ENCODE measurements at places on chromosomes 12 and 14.
A peak's percentile ranks its signal among the peaks of the same experiment; 100 is the strongest.

DNA sequence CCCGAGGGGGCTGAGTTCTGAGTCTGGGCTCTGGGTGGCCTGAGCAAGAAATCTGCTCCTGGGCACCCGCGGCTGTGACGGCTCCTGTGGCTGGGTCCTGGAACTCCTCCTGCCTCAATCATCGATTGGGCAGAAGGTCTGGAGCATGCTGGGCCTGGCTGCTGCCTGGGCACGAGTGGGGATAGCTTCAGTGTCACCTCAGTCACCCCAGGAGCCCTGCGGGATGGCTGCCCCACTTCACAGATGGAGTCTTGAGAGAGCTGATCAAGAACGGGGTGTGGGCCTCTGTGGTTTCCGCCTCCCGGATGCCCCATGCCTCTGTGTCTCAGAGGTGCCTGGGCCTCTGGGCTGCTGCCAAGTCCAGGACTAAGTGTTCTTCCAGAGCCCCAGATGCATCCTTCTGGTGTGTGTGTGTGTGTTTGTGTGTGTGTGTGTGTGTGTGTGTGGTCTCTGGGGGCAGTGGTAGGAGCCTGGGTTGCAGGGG lies 185.6 kb upstream of the C14orf180 start:
- no peak for DNase-seq

DNA sequence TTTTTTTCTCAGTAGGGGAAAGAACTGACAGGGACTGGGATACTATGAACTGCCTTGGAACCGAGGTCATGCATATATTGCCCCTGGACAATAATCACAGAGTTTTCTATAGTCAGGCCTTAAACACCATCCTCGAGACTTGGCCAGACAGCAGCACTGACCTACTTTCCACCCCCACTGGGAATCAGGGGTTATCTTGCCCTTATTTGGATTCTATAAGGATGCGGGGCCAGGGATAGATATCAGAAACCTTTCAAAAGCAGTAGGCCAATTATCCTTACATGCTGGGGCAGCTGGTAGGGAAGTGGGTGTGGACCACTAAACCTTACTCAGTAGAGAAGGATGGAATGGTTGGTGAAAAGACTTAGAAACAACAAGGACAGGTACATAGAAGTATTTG lies 2.0 kb downstream of the ZNF219 start:
- DNase-seq, result no peak

- DNase-seq, result no peak
These were observed 6.3 kb upstream of the HOXC4 start for GRCh38 chr12:54047160-54047963.

DNA sequence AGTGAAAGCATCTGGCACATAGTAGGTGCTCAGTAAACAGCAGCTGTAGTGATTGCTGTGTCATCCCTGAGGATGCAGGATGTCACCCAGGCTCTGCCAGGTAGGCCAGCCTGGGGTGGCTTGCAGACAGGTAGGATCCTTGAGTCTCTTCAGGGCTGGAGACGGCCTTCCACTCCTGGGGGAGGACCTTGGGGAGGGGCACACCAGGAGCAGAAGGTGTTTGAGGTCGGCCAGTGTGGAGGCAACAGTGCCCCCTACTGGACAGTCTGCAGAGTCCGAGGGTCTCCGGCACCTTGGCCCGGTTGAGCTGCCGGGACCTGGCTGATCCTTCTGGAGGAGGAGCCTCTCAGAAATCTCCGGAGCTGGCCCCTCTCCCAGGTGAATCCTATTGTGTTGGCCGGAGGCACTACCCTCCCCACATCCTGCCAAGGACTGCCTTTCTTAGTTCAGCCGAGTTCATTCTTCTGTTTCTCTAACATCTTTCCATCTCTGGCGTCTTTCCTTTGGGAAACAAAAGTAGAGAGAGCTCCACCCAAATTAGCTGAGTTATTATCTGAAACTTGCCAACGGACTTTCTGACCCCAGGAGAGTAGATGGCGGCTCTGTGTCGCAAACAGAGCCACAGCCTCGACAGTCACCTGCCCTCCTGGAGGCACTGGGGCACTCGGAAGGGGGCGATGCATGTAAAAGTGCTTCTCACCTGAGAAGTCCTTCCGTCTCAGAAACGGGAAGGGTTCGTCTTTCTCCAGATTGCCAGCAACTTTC lies 41.8 kb upstream of the CLMN start:
- peak; percentile 57 for DNase-seq

GRCh38 chr14:44846232-44846824 lies 115.4 kb downstream of the KLHL28 start:
- DNase-seq, result peak; percentile 43

DNA sequence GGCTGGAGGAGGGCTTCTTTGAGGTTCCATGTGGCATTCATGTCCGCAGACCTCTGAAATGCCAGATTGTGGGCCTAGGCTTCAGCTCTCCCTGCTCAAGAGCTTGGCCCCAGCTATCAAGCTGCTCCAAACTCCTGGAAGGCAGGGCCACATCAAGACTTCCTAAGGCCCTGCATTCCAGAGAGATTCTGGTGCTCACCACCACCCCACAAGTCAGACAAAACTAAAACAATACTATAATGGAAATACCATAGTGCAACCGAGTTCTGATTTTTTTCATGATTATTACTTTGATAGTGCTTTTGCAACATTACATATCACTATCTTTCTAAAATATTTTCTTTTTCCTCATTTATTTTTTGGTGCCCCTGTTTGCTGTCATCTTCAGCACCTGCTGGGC lies 86.3 kb downstream of the CALM1 start:
- DNase-seq, result no peak

DNA sequence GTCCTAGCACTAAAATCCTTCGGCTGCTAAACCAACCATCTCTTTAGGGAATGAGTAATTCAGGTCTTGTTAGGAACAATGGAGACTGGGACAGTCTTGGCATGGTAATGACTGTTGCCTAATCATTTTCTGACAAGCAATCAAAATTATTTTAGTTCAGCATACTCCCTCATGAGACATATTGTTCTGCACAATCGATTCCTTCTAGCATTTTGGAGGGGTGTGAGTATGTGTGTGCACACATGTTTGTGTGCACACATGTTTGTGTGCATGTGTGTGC lies 2.1 kb upstream of the KRT1 start:
- DNase-seq, result no peak

GRCh38 chr12:50699940-50700339 lies 64.0 kb upstream of the ATF1 start:
- no peak for DNase-seq

DNA sequence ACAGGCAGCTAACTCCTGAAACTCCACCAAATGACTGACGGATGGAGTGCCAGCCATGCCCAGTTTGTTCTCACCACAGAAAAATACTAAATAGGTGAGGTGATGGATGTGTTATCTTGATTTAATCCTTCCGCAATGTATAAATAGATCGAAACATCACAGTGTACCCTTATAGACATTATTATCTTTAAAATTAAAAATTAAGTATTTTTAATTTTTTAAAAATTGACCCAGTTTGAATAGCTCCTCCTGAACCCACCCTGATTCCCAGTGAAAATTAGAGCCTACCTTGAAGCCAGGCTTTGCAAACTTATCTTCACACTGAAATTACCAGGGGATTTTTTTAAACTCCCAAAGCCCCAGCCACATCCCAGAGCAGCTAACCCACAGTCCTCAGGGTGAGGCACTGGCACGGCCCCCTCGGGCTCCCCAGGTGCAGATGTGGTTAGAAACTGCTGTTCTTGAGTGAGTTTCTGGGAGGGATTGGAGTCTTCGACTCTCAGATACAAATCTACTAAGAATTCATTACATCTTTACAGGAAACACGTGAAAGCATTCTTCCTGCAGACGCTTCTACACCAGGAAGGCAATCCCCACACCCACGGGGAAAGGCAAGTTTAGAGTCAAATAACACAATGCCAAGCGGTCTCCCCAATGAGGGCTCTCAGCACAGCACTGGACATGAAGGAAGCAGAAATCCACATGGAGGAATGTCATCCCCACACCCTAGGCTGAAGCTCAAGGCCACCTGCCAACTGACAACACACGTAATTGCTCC lies 126.4 kb downstream of the RIMBP2 start:
- DNase-seq, result no peak

GRCh38 chr14:75184492-75184891 lies 8.1 kb upstream of the TMED10 start:
- DNase-seq, result peak; percentile 85

DNA sequence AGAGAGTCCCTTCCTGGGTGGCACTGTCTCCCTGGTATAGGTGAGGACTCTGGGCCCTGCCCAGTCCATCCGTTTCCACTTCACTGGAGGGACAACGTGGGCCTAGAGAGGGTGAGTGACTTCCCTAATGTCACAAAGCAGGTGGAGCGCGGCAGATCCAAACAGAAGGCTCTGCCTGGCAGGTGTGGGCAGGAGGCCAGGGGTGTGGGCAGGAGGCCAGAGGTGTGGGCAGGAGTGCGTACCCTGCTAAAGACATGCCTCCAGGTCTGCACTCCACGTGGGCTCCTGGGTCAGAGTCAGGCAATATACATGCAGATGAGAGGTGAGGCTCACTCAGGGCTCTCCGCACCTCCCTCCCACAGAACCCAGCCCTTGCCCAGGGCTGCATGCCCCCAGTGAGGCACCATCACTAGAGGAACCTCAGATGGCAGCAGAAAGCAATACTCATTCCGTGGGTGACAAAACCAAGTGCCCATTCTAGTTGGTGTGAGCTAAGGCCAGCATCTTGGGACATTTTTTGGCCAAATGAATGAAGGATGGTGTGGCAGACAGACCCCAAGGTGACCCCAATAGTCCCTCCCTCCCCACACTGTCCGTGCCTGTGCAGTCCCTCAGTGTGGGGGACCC lies 271.6 kb upstream of the RTL1 start:
- no peak for DNase-seq

GRCh38 chr12:1493781-1494565 lies 100.4 kb downstream of the FBXL14 start:
- DNase-seq, result peak; percentile 64

DNA sequence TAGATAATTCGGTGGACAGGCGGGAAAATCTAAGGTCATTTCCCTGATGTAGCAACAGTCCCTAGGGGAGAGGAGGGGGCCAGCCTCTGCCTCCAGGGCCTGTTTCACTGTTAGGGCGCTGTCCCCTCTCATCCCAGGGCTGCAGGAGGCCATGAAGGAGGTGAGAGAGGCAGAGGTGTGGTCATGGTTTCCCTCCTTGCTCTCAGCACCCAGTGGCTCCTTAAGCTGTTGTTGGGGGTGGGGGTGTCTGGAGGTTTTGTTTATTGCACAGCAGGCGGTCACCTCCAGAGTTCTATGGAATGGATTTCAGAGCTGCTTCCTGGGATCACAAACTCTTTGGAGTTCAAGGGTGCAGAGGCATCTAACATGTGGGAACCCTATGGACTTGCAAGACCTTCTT lies 212.5 kb upstream of the RTL1 start:
- DNase-seq, result no peak

DNA sequence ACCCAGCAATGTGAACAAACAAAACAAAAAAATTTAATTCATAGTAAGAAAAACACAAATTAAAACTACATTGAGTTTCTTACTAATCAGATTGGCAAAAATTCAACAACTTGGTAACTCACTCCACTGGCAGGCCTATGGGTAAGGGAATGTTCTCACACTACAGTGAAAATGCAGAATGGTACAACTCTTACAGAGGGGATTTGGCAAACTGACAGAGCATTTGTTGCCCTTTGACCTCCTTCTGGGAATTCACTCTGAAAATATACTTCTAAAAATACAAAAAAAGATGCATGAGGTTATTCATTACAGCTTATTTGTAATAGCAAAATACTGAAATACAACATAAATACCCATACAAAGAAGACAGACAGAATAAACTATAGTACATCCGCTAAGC lies 32.8 kb downstream of the ABCD2 start:
- DNase-seq, result no peak

GRCh38 chr12:77830583-77831351 lies at the start of gene NAV3:
Gene NAV3 (plus strand): TSS chr12:77830894. CDS start chr12:77831462, 568 bp downstream.
- no peak for DNase-seq

GRCh38 chr14:49420201-49420600 lies 166.0 kb downstream of the RPS29 start:
- DNase-seq, result no peak

DNA sequence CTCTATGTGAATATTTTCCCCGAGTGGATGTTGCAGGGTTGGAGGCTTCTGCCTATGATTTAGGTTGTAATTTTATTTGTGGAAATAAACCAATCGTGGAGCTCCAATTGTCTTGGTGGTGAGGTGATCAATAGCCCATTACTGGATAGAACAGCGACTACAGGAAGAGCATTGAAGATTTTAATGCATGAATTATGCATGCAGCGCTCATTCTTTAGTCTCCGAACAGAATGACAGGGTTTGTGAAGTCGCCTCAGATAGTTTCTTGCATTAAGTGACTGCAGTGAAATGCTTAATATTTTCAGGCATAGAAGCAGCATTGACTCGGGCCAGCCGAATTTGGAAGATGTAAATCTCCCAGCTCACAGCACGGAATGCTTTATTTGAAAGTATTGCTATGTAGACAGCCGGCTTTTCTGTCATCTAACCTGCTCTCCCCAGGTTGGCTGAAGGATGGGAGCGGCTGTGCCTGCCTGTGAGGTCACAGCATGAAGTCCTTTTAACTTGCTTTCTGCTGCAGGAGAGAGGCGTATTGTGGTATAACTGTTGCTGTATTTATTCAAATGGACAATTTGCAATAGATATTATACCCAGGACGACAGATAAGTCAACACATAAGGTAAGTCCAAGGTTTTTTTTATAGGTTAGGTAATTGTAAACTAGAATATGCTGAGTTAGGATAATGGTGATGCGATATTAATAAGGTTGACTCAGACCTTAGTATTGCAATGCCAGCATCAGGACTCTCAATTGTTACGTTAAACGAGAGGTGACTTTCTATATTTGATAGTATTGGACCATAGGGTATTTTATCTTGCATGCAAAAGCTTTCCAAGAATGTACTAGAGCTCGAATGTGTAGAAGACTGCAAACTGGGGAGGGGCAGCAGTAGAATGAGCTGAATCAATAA lies 135.7 kb downstream of the CNTN1 start:
- no peak for DNase-seq

DNA sequence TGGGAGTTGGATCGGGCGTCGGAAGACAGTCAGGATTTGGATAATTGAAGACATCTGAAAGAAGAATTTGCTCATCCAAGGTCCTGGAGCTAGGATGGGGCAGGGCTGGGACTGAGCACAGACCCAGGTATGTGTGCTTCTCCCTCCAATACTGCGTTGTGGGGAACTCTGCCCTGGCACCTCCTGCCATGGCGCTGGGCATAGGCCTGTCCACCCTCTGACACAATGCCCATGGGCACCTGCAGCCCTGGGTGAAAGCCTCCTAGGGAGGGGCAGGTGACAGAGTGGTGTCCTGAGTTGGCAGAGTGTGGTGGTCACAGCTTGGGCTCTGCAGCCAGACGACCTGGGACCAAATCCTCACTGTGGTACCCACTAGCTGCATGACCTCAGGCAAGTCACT lies 53.3 kb downstream of the CALM1 start:
- DNase-seq, result no peak

GRCh38 chr12:117234441-117234840 lies 44.2 kb upstream of the FBXO21 start:
- DNase-seq, result no peak

- DNase-seq, result no peak
These were observed 40.3 kb downstream of the IFNG start for GRCh38 chr12:68119250-68119649.

GRCh38 chr12:92275443-92276154 lies 130.0 kb upstream of the BTG1 start:
- DNase-seq, result peak; percentile 34

- DNase-seq, result peak; percentile 97
These were observed 50.3 kb upstream of the SRSF5 start for GRCh38 chr14:69716478-69717187.
